Natural killer cell (primary cell): ENCODE measurements at places on chromosomes 2 and 18.
A peak's percentile ranks its signal among the peaks of the same experiment; 100 is the strongest.

- no peak for DNase-seq
- H3K4me1 ChIP-seq = no peaks in the 10 kb centered on the region
- H3K27ac ChIP-seq = no peak overlapping the region
- no peak overlapping the region for H3K4me3 ChIP-seq
- no peaks in the 10 kb centered on the region for H3K36me3 ChIP-seq
These were observed 47.7 kb downstream of the SMAD7 start for GRCh38 chr18:48902856-48903601.

DNA sequence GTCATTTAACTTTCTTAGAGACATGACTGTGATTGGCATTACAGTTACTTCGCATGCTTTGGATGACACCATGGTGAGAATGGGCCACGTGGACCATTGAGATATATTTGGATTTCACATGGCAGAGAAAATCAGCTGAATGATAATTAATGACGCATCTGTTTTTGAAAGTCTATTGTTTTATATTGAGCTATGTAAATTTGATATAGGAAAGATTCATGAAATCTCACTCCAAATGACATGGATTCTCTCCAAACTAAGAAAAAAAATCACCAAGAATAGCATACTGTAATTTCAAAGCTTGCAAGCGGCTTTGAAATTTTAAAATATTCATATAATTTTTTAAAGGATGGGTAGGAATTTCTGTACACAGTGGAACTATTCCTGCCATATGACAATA is 163.7 kb downstream of the SH3BP4 start:
- no peaks in the 10 kb centered on the region for H3K36me3 ChIP-seq
- no peaks in the 10 kb centered on the region for H3K4me1 ChIP-seq
- no peak for DNase-seq
- H3K27ac ChIP-seq = no peak overlapping the region
- H3K27me3 ChIP-seq = peaks cover 7% of the 10 kb centered on the region
- no peak overlapping the region for H3K4me3 ChIP-seq

GRCh38 chr2:177812713-177813396 is 259.7 kb downstream of the PDE11A start:
- no peak for DNase-seq
- no peaks in the 10 kb centered on the region for H3K27me3 ChIP-seq
- no peak overlapping the region for H3K4me3 ChIP-seq
- no peaks in the 10 kb centered on the region for H3K4me1 ChIP-seq
- no peaks in the 10 kb centered on the region for H3K36me3 ChIP-seq

GRCh38 chr2:223297788-223298187 is 245.8 kb downstream of the KCNE4 start:
- DNase-seq = no peak
- H3K4me3 ChIP-seq = no peak overlapping the region
- H3K27ac ChIP-seq = no peak overlapping the region
- no peaks in the 10 kb centered on the region for H3K27me3 ChIP-seq

DNA sequence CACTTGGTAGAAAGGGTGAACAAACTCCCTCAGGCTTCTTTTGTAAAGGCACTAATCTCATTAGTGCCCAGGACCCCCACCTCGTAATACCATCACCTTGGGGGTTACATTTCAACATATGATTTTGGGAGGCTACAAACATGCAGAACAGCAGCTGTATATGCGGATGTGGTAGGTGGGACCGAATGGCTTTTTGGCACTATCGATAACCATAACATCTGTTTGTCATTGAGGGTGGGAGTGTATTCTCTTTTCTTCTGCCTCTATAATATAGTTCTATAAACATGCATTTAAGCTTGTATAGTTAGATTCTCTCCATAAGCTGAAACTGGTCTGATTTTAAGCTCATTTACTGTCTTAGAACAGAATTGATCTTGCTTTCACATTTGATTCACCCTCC is 239.1 kb upstream of the BOD1L2 start:
- DNase-seq = no peak
- no peak overlapping the region for H3K27ac ChIP-seq
- H3K4me1 ChIP-seq = no peaks in the 10 kb centered on the region

DNA sequence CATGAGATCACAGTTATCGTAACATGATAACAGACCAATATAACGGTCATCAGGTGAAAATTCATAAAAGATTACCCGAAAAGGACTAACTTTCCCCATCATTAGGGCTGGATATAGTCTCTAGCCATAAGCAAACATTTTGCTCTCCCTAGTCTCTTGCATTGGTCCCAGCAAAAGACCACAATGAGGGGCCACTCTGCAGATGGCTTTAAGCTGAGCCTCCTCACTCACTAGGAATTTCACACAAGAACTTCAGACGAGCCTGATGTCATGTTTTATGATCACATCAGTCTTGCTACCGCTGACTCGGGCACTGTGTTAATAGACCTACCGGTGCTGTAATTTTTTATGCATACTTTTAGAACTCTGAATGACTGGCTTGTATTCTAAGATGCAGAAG is 35.2 kb downstream of the STK17B start:
- no peak for DNase-seq
- H3K4me3 ChIP-seq = no peak overlapping the region
- H3K36me3 ChIP-seq = peaks cover 77% of the 10 kb centered on the region
- no peak overlapping the region for H3K27ac ChIP-seq
- no peaks in the 10 kb centered on the region for H3K27me3 ChIP-seq

DNA sequence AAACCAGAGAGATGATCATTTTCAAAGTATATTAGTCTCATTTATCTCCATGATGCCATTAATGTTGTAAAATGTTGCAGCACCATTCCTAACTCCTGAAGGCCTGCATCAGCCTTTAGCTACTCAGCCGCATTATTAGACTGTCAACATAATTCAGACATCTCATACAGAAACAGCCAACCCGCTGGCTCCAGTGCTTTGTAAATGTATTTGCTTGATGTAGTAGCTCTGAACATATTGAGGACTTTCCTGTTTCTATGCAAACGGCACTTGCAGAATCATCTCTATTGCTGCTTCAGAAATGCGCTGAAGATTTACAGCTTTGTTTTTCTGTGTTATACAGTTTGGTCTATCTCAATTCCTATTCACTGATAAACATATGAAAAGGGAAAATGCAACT is 372.2 kb downstream of the DSEL start:
- DNase-seq = no peak
- H3K27me3 ChIP-seq = no peaks in the 10 kb centered on the region
- H3K36me3 ChIP-seq = no peaks in the 10 kb centered on the region

DNA sequence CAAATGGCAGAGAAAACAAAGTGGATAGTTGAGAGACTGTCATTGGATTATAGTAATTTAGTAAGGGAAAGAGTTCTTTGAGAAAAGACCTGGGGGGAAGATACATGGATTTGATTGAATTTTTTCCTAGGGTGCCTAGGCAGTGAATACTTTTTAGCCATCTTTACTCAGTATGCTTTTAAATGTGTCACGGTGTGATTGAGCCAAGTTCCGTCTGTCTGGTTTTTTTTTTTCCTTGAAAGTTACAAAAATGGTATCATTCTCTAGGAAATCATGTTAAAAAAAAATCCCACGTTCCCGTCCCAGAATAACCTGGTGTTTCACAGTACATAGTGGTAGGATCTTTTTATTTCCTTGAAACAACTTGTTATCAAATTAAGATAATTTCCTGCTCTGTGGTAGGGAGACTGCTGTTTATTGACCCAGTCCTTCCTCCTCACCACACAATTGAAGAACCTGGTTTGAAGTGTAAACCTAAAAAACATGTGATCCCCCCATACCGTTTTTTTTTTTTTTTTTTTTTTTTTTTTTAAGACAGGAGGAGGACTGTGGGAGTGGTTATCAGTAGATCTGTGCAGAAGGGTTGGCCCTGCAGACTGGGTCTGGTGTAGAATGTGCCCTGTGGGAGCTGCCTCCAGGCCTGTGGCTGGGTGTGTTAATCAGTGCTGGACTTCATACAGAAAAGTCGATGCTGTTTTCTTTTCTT is 55.1 kb downstream of the DGKD start:
- H3K4me1 ChIP-seq = peaks cover 33% of the 10 kb centered on the region
- H3K4me3 ChIP-seq = no peak overlapping the region
- DNase-seq = peak; percentile 76
- H3K27ac ChIP-seq = peak overlapping the region; percentile 39

DNA sequence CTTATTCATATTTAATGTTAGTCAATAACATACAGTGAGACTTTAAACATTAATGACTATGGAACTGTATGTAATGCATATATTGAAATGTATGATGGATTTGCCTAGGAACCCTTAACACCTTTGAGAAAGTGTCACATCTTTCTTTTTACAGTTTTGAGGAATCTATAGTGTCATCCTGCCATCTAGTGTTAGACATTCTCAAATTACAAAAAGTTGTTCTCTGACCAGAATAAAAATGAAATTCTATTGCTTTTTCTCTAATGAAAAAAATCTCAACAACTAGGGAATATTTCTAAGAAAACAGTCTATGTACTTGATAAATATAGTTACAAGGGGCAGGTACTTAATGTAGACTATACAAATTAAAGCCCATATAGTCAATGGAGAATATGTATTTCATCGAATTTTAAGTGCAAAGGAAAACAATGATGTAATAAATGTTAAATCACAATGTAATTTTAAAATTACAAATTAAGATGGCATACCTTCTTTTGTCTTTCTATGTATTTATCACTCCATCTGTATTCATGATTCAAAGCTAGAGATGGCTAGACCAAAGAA is 5.1 kb upstream of the CALCRL start:
- DNase-seq = no peak
- H3K4me3 ChIP-seq = no peak overlapping the region
- H3K4me1 ChIP-seq = no peaks in the 10 kb centered on the region
- H3K36me3 ChIP-seq = no peaks in the 10 kb centered on the region
- H3K27ac ChIP-seq = no peak overlapping the region

DNA sequence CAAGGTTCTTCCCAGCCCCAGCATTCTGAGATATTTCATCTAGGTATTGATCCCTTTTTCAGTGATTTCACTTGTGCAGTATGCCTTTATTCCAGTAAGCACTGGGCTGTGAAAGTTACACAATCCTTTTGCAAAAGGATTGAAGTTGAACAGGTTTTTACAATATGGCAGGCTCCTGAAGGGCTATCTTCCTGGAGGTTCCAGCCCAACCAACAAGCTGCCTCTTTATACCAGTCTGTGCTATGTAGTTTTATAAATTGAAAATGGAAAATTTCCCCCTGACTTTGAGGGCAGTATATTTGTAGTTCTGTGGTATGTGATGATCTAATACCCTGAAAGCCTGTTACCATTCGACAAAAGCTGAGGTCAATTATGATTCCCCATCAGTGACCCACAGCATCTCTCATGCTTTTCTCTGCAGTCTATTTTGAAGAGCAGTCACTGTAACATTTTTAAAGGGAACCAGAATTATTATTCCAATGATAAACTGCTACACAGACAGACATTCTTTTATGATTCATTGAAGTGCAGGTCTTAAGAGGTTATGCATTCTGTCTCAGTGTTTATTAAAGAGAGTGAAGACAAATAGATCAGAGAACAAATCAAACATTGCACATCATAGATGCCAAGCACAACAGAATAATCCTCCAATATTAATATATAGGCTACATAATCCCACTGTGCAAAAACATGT is 35.2 kb upstream of the STPG4 start:
- no peak overlapping the region for H3K27ac ChIP-seq
- H3K36me3 ChIP-seq = no peaks in the 10 kb centered on the region
- H3K4me1 ChIP-seq = no peaks in the 10 kb centered on the region
- no peak for DNase-seq
- H3K27me3 ChIP-seq = no peaks in the 10 kb centered on the region

- no peaks in the 10 kb centered on the region for H3K27me3 ChIP-seq
- no peaks in the 10 kb centered on the region for H3K36me3 ChIP-seq
- H3K27ac ChIP-seq = no peak overlapping the region
- H3K4me1 ChIP-seq = no peaks in the 10 kb centered on the region
- H3K4me3 ChIP-seq = no peak overlapping the region
- no peak for DNase-seq
These were observed 336.8 kb downstream of the DSEL start for GRCh38 chr18:67179726-67180125.

GRCh38 chr2:46010223-46010924 is 286.8 kb upstream of the EPAS1 start:
- H3K27ac ChIP-seq = no peak overlapping the region
- H3K27me3 ChIP-seq = no peaks in the 10 kb centered on the region
- H3K4me1 ChIP-seq = no peaks in the 10 kb centered on the region
- no peak for DNase-seq

DNA sequence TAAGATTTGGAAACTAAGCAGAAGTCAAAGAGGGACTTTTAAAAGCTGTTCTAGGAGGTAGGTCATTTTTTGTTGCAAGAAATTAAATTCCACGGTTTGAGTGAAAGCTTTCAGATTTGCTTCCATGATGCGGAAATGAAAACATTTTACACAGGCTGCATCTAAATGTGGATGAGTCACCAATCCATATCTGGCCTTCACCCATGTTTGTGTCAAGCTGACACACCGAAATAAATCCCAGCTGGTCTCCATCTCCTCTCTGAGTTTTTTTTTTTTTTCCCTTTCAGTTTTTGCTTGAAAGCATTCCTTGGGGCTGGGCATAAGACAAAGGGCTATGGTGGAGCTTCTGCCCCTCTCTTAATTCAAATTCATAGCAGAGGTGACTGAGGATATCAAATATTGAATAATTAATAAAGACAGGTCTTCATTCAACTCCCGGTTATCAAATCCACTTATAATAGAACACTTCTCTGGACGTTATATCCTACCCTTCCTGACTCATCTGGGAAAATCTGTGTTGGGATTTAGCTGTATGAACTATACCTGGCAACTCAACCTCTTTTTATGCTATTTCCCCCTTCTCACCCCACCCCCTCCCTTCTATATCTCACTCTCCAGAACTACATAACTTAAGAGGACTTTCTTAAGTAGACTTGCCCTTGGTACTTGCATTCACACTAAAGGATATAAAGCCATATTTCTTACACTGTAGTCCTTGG is 558.3 kb upstream of the GCFC2 start:
- H3K36me3 ChIP-seq = no peaks in the 10 kb centered on the region
- no peak for DNase-seq
- no peaks in the 10 kb centered on the region for H3K4me1 ChIP-seq
- H3K27me3 ChIP-seq = no peaks in the 10 kb centered on the region
- H3K4me3 ChIP-seq = no peak overlapping the region

- H3K4me1 ChIP-seq = peaks cover 6% of the 10 kb centered on the region
- no peak overlapping the region for H3K27ac ChIP-seq
- DNase-seq = no peak
These were observed 38.0 kb downstream of the CYP1B1 start for GRCh38 chr2:38037757-38038621.

- H3K27me3 ChIP-seq = no peaks in the 10 kb centered on the region
- no peaks in the 10 kb centered on the region for H3K4me1 ChIP-seq
- no peaks in the 10 kb centered on the region for H3K36me3 ChIP-seq
- no peak for DNase-seq
- H3K4me3 ChIP-seq = no peak overlapping the region
These were observed 84.3 kb upstream of the FZD7 start for GRCh38 chr2:201949181-201949926.

DNA sequence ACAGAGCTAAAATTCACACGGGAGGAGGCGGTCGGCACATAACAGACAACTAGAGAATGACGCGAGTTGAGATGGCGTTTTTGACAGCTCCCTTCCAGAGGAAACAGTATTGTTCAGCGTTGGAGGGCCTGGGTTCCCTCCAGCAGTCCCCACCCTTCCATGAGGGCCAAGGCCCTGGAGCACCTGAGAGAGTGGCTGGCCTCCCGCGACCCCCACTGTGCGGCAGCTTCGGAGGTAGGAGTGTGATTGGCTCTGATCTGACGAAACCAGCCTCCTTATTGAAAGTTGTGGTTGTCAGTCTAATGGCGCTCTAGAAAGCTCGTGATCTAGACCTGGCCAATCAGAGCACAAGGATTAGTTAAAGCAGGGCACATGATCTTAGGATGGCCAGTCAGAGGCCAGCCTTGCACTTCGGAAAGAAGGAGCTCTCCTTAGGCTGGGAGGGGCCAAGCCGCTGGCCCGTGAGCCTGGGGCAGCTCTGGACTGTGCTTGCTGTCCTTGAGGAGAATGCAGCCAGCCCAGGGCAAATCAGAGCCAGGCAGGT is 104.5 kb upstream of the CELF4 start:
- H3K36me3 ChIP-seq = no peaks in the 10 kb centered on the region
- H3K27me3 ChIP-seq = no peaks in the 10 kb centered on the region
- H3K4me1 ChIP-seq = no peaks in the 10 kb centered on the region
- no peak for DNase-seq
